ENCODE measurements at places on chromosomes 3 and 15. TPM values are rescaled to one million over a fixed set of nuclear protein-coding genes. Genes with fewer than 3 reads are reported as not detected.

DNA sequence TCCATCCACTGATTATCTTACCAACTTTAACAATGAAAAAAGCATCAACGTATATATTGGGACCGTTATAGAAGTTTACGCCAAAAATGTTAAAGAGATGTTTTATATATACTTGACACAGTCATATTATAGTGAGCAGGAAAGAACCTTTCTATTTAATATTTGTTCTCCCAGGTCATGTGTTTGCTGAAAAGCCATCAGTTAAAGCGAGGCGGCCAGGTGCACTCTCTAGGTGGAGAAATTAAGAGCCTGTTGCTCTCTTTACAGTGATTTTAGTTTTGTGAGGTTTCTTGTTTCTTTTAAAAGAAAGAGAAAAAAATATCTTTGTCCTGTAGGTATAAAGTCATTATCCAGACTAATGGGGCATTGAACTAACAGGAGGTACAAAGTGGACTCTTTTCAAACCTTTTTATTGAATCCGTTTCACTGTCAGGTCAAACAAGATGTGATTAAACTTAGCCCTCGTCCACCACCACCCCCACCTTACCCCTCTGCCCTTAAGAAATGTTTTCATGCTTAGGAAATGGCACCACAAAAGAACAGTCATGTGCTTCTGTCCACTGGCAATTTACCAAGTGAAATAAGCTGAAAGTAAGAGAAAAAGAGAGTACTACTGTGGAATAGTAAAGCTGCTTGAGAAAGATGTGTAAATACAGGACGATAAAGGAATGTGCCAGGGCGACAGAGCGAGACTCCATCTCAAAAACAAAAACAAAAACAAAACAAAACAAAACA, 279.9 kb downstream of the PTPRG start:
- H3K4me1 ChIP-seq, result no peaks in the 10 kb centered on the region
- no peaks in the 10 kb centered on the region for H3K36me3 ChIP-seq
- no peak overlapping the region for H3K4me3 ChIP-seq
- no peak for DNase-seq
- H3K27me3 ChIP-seq, result no peaks in the 10 kb centered on the region

DNA sequence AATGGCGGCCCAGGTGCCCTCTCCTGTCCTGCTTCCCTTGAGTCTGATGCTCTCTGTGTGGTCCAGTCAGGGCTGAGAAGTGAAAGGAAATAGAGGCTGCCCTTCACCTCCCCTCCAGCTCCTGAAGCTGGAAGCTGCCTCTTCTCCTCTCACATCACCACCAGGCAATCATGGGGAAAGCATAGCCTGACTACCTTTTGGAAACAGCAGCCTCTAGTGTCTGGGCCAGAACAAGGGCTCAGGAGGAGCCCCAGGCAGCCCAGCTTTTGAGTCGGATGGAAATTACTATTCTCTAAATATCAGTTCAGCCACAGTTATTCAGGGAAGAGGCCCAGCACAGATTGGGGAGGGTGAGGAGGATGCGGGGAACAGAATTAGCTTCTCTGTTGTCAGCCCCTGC, 43.3 kb upstream of the CCDC174 start:
- peaks cover 41% of the 10 kb centered on the region for H3K27me3 ChIP-seq
- H3K36me3 ChIP-seq, result no peaks in the 10 kb centered on the region
- no peak overlapping the region for H3K27ac ChIP-seq
- H3K4me3 ChIP-seq, result no peak overlapping the region

DNA sequence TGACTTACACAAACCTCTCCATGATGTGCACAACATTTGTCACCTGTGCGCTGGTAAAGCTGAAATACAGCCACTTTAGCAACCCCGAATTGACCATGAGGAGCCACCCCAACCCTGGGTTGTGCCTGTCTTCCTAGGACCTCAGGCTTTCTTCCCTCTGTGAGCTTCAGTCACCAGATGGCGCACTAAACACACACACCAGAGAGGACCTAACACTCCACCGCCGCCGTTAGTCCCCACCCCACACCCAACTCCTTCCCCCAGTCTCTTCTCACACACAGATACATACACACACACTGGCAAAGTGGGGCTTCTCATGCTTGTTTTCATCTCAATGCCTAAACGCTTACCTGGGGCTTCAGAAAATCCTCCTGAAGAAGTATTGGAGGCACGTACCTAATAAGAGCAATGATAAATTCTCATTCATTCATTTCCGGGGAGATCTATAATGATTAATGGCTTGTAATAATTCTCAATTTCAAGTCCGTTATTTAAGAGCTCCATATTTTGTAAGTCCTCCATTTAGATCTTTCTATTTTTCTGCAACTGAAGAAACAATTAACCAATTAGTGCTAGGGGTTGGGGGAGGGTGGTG, 2.1 kb upstream of the CCDC80 start:
- H3K4me3 ChIP-seq, result peak overlapping the region; percentile 65
- peaks cover 23% of the 10 kb centered on the region for H3K4me1 ChIP-seq
- H3K27me3 ChIP-seq, result peaks cover 10% of the 10 kb centered on the region
- H3K27ac ChIP-seq, result no peak overlapping the region
- DNase-seq, result peak; percentile 75

DNA sequence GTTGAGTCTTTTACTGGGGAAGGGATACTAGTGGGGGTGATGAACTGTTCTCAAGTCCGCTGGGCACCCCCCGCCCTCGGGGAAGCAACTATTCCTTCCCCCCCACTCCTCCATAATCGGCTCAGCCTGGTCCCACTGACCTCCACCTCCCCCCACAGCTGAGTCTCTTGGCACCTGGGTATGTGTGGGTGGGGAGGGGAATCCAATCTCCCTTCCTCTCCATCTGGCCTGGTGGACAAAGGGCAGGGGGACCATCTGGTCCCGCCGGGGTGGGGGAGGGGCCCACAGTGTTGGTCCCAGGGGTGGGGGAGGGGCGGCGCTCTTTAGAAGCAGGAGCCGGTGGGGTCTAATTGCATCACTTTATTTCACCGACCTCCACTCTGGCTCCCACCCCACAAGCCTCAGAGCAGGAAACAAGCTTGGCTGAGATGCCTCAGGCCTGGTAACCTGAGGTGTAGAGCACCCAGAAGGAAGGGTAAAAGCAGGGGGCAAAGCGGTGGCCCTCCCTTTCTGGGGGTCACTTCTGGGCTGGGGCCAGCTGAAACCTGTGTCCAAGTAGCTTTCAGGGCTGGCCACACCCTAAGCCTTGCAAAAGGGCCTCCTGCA, 1.0 kb upstream of the PCBP4 start:
- H3K27ac ChIP-seq, result peak overlapping the region; percentile 49
- no peaks in the 10 kb centered on the region for H3K27me3 ChIP-seq
- DNase-seq, result no peak
- H3K4me3 ChIP-seq, result peak overlapping the region; percentile 85
- H3K36me3 ChIP-seq, result peaks cover 6% of the 10 kb centered on the region
- peaks cover 5% of the 10 kb centered on the region for H3K4me1 ChIP-seq

DNA sequence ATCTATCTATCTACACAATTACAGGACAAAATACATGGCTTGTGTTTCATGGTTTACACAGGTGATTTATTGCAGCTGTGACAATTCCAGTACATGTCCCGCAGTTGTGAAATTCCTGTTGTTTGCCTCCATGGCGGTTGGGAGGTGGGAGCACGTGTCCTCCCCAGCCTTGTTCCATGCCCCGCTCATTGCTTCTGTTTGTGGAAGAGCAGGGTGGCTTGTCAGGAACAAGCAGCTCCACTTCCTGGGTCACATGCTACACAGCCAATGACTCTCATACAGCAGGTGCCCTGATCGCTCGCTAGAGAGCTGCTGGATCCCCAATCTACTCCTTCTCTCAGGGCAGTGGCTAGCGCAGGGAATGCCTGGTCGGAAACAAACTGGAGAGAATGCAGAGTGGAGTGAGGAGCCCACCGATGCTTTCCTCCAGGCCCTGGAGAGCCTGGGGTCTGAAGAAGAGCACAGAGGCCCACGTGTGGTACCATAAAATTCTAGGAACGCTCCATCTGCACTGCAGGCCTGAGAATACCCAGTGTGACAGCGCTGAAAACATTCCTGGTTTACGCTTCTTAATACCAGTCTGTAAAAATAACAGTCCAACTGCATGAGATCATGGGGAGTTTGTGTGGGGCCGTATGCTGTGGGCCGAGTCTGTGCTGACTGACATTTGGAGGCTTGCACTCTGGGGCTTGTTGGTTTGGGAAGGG, 270.6 kb upstream of the RGMA start:
- DNase-seq, result no peak

DNA sequence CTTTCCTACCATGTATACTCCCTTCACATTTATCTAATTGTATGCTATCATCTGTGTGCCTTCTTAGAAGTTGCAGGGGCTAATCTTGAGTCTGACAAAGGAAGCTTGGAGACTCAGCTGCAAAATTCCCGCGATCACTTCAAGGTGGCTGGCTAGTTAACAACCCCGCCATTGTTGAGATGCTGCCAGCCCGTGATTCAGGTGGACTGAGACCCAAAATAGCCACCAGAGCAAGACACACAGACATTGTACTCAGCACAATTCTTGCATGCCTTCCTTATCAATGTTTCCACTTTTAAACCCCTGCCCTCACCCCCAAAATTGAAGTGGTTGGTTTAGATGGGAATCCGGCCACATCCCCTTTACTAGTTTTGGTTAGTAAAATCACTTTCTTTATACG, 225.8 kb upstream of the ZNF717 start:
- H3K27ac ChIP-seq, result no peak overlapping the region
- no peaks in the 10 kb centered on the region for H3K27me3 ChIP-seq
- no peak overlapping the region for H3K4me3 ChIP-seq
- no peak for DNase-seq
- H3K36me3 ChIP-seq, result no peaks in the 10 kb centered on the region

DNA sequence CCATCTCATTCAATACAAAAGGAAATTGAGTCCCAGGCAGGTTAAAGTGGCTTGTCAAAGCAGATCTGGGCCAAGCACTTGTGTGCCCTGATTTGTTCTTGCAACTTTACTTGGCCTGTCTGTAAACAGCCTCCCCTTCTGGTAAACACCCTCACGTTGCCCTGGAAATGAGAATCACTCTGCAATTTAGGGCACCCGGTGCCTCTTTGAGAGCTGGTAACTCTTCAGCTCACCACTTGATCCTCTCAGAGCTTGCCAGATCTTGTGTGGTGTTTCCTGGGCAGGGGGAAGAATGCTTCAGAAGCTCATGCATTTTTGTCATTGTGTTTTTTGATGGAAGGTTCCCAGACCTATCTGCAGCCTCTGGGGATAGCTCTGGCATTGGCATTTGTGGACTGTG, 11.3 kb downstream of the MED12L start:
- DNase-seq, result no peak
- H3K27ac ChIP-seq, result no peak overlapping the region
- H3K27me3 ChIP-seq, result peaks cover 28% of the 10 kb centered on the region
- H3K36me3 ChIP-seq, result no peaks in the 10 kb centered on the region
- H3K4me3 ChIP-seq, result no peak overlapping the region

- no peaks in the 10 kb centered on the region for H3K36me3 ChIP-seq
- H3K4me3 ChIP-seq, result no peak overlapping the region
- no peak overlapping the region for H3K27ac ChIP-seq
- H3K4me1 ChIP-seq, result peaks cover 8% of the 10 kb centered on the region
- H3K27me3 ChIP-seq, result no peaks in the 10 kb centered on the region
These were observed 137.7 kb downstream of the BBX start for GRCh38 chr3:107660306-107660976.

- peaks cover 2% of the 10 kb centered on the region for H3K4me1 ChIP-seq
- no peaks in the 10 kb centered on the region for H3K36me3 ChIP-seq
- peak; percentile 15 for DNase-seq
- H3K27me3 ChIP-seq, result peaks cover 60% of the 10 kb centered on the region
- peak overlapping the region; percentile 71 for H3K4me3 ChIP-seq
These were observed 1.2 kb downstream of the ERC2 start for GRCh38 chr3:56467108-56467507.

DNA sequence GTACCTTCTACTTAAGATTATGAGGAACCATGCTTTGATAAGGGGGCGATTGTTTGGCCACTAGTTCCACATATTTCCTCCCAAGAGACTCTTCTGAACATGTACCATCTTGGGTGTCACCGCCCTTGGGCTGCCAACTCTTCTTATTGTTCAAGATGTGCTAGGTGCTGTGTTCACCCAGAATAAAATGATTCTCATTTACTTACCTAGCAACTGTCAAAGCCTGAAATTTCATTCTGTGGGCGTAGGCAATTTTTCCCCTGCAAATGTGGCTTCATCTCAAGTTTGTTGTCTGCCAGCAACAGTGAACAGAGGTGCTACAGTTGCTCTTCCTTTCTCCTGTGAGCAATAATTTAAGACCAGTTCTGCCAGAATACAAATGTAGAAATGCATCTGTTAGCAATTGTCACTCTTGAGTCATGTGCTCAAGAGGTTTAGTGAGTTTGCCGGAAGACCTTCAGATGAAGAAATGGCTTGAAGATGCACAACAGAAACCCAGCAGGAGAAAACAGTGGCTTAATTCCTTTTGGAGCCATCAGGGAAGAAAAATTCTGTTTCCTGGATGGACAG, 41.3 kb upstream of the RARB start:
- H3K4me3 ChIP-seq, result no peak overlapping the region
- H3K27me3 ChIP-seq, result no peaks in the 10 kb centered on the region
- H3K27ac ChIP-seq, result no peak overlapping the region
- H3K4me1 ChIP-seq, result no peaks in the 10 kb centered on the region
- H3K36me3 ChIP-seq, result no peaks in the 10 kb centered on the region

GRCh38 chr3:111763968-111764367, 95.1 kb upstream of the PHLDB2 start:
- DNase-seq, result no peak
- H3K4me3 ChIP-seq, result no peak overlapping the region
- no peak overlapping the region for H3K27ac ChIP-seq
- peaks cover 10% of the 10 kb centered on the region for H3K4me1 ChIP-seq
- H3K36me3 ChIP-seq, result no peaks in the 10 kb centered on the region
- no peaks in the 10 kb centered on the region for H3K27me3 ChIP-seq

- peak; percentile 10 for DNase-seq
- H3K4me3 ChIP-seq, result peak within 1 kb of the TSS; percentile 82
- peaks cover 34% of the 10 kb centered on the region for H3K4me1 ChIP-seq
- peaks cover 15% of the 10 kb centered on the region for H3K27me3 ChIP-seq
These were observed at the start of gene UTS2B for GRCh38 chr3:191329654-191330529. TSS of gene UTS2B (minus strand) at chr3:191330526. CDS start at chr3:191282189, 48,337 bp downstream.

- no peak for DNase-seq
- H3K4me3 ChIP-seq, result no peak overlapping the region
- H3K27me3 ChIP-seq, result no peaks in the 10 kb centered on the region
- H3K4me1 ChIP-seq, result no peaks in the 10 kb centered on the region
These were observed 42.0 kb downstream of the PML start for GRCh38 chr15:74036271-74037170.

- no peak overlapping the region for H3K4me3 ChIP-seq
- no peak overlapping the region for H3K27ac ChIP-seq
- DNase-seq, result no peak
- H3K27me3 ChIP-seq, result peaks cover 26% of the 10 kb centered on the region
- peaks cover 9% of the 10 kb centered on the region for H3K4me1 ChIP-seq
These were observed 119.6 kb downstream of the ETFA start for GRCh38 chr15:76191539-76192244.

Gene ROBO2
- not detected for total RNA-seq

Gene CCDC54
- total RNA-seq, result not detected

Gene DAZL
- total RNA-seq, result not detected

Gene NOX5
- 0.21 TPM for total RNA-seq

Gene CISH
- total RNA-seq, result 351 TPM

Gene MAP2K5
- total RNA-seq, result 25.9 TPM

Gene HTR3E
- not detected for total RNA-seq

Data from activated T-helper 2 cell treated with anti-CD3 and anti-CD28 coated beads, Interferon-gamma antibody, Interleukin-2, Interleukin-4, amounts not matched to agents 10 μg/mL and 5 μg/mL and 100 μg/mL, durations not matched to agents 14 hours and 24 hours and 36 hours (primary cell).